ENCODE measurements at places on chromosomes 5 and 9.
A peak's percentile ranks its signal among the peaks of the same experiment; 100 is the strongest.

DNA sequence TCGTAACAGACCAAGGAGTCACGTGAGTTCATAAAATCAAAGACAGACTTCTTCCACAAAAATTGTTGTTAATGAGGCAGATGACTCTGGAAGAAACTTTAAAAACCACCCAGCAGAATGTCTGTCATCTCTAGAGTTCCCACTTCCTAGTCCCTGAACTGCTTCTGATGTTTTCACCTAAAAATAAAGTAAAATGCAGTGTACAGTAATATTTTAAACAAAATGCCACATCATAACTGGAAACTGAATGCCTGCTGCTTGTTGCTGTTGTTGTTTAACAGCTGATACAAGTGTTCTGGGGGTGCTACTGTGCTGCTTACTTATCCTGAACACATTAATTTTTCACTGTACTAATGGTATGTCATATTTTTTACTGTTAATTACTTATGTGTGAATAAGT, 577.2 kb downstream of the MTRR start:
- DNase-seq: no peak

GRCh38 chr9:129280236-129280622, 102.2 kb upstream of the IER5L start:
- DNase-seq: no peak

- no peak for DNase-seq
Observed at GRCh38 chr9:115914291-115914690, 239.3 kb upstream of the PAPPA start.

DNA sequence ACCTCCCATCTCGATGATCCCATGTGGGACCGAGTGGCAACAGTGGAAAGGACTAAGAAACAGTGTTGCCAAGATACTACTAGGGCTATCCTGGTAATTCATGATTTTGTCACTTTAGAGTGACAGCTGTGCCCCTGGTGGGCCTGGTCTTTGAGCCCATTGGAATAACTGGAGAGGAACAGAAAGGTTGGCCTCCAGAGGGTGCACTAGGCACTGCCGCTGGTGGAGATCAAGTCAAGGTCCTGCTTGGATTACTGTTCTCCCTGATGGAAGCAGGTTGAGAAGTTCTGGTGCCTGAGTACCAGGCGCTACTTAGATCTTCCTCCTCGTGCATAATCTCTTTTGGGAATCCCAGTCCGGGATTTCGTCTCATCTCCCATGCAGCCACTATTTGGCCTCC, 129.6 kb downstream of the SEC61B start:
- no peak for DNase-seq

GRCh38 chr5:179316982-179317381, 28.3 kb downstream of the ADAMTS2 start:
- no peak for DNase-seq

- DNase-seq: no peak
Observed at GRCh38 chr5:1317921-1318565, 23.2 kb upstream of the TERT start.

GRCh38 chr9:131950487-131950886, 129.2 kb downstream of the MED27 start:
- no peak for DNase-seq

- DNase-seq: no peak
Observed at GRCh38 chr5:171641891-171642290, 143.7 kb upstream of the SMIM23 start.

DNA sequence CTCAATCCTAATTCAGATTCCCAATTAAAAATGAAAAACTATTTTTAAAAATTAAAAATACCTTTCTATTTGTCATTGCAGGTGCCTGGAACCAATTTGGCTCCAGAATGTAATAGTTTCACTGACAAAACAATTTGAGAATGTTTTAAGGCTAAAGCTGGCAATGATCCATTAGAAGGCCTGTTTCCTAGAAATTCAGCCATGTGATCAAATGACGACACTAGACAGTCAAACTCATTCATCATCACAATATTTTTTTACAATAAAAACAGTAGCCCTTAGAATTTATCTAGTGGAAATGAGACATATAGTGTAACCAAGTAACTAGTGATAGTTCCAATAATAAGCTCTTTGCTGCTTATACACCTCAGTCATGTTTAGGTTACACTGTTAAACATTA, 75.4 kb upstream of the MAP3K1 start:
- no peak for DNase-seq

DNA sequence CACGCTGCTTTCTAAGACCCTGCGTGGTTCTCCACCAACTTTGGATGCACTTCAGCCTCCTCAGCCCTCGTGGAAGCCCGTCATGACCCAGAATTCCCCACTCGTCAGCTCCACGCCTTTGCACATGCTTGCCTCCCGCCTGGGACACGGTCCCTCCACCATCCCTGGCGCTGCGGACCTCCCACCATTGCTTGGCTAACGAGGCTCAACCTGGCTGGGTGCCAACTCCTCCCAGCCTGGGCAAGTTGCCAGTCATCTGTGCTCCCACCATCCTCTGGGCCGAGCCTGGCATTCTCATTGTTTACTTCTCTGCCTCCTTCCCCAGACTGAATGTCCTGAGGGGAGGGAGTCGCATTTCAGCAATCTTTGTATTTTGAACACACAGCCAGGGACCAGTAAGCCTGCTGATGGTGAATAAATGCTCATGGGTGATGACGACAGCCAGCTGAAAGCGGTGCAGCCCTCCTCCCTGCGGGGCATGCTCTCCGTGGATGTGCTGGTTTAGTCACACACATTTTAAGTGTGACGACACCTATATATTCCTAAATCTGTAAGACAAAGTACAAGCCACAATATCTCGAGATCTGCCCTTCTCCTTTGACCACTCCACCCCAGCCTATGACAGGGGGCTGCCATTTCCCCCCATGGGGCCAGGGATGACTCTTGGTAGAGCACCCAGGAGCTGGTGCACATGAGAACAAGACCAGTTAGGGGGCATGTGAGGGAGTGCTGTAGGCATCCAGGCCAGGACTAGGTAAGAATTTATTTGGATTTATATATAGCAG, 37.6 kb downstream of the ANKRD33B start:
- DNase-seq: peak; percentile 97

DNA sequence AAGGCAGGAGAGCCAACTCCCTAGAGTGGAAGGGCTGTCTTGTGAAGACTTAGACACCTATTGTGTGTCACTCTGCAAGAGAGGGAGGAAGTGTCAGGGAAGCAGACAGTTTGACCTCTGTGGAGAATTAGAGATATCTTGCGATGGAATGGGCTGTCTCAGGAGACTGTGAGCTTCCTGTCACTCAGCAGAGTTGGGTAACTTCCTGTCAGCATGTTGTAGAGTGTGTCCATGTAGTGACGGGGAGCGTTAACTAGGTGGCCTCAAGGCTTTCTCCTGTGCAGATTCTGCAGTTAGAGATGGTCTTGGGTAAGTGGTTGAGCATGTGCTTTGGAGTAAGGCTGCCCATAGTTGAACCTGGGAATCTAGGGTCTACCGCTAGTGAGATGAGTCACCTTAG, 136.5 kb downstream of the KIF4B start:
- no peak for DNase-seq

GRCh38 chr9:134758949-134759607, 117.5 kb downstream of the COL5A1 start:
- no peak for DNase-seq

DNA sequence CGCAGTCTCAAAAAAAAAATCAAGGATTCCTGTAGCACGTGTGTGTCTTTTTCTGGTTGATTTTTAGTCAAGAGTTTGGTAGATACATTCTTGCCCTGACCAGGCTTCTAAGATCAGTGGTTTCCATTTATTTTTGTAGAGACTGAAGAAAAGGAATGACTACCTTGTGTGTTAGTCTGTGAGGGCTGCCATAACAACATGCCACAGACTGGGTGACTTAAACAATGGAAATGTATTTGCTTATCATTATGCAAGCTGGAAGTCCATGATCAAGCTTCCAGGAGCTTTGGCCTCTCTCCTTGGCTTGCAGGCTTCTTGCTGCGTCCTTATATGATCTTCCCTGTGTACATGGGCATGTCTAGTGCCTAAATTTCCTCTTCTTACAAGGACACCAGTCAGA, 127.0 kb downstream of the CCDC192 start:
- no peak for DNase-seq

DNA sequence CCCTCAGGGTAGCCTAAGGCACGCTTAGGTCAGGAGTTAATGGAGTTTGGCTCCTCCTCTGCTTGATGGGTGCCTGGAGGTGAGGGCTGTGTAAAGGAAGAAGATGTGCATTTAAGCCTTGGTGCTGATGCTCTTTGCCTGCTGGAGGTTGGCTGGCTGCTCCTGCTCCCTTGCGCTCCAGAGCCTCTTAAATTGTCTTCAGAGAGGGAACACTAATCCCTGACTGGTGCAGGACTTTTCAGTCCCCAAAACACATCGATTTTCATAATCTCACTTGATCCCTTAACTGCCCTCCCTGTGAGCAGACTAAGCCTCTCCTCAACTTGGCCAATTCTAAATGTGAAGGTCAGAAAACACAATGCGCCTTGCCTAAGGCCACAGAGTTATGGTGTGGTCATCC, 16.2 kb upstream of the TCOF1 start:
- no peak for DNase-seq

GRCh38 chr5:132777209-132778069, at the start of gene SEPTIN8:
TSS of gene SEPTIN8 (minus strand) at chr5:132777239. CDS start at chr5:132777137, 102 bp downstream.
- peak; percentile 48 for DNase-seq

- no peak for DNase-seq
Observed at GRCh38 chr5:167767795-167768194, 523.6 kb upstream of the WWC1 start.

DNA sequence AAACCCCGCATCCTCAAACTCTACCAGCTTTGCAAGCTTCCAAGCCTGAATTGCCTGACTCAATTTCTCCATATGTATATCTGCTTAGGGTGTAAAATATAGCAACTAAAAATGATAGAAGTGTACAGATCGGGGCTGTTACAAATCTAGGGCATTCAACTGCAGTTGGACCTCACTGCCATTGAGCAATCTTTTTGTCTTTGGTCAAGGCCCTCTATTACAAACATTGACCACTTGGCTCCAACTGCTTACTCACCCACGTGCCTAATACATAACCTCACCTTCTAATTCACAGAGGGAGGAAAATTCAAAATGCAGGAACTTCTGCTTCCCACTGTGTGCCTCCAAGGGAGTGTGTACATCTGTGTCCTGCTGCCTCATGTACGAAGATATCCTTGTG, 10.0 kb downstream of the LRRC70 start:
- no peak for DNase-seq

DNA sequence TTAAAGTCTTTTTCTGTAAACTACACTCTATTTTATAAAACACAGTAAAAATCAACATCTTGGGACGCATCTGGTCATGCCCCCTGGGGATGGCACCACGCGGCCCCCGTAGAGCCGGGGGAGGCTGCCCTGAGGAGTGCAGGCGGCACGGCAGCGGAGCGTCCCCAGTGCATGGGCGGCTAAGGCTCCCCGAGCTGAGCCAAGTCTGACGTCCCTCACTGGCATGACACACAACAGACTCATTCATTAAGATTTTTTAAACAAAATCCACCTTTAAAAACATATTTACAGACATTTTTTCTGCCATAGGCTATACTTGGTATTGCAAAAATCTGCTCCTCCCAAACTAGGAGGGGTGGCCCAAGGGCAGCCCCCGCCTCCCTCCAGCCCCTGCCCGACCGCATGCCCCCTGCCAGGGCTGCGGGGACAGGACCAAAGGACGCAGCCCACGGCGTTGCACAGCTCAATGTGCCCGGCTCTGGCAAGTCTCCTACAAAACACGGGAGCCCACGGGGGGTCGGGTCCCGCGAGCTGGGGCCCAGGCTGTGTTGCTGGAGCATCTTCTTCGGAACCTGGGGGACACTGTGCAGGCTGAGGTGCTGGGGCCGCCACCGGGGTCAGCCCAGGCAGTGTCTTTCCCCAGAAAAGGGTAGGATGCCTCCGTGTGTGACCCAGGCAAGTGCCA, 11.8 kb upstream of the SEC16A start:
- DNase-seq: no peak

DNA sequence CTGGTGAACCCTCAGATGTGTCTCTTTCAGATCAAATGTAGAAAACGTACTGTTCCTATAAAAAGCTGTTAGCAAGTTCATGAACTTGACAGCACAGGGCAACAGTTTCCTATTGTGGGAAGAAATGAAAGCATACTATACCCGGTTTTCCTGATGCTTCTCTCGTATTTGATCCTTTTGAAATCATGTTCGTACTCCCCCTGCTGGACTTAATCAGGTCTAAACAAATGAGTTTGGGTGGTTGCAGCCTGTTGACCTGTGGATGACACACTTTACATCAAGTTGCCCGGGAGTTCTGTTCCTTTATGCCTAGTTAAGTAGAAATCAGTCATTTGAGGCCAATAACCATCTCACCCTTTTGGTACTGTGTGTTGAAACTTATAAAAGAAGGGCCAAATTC, 1992.3 kb downstream of the MAT2B start:
- DNase-seq: peak; percentile 14

DNA sequence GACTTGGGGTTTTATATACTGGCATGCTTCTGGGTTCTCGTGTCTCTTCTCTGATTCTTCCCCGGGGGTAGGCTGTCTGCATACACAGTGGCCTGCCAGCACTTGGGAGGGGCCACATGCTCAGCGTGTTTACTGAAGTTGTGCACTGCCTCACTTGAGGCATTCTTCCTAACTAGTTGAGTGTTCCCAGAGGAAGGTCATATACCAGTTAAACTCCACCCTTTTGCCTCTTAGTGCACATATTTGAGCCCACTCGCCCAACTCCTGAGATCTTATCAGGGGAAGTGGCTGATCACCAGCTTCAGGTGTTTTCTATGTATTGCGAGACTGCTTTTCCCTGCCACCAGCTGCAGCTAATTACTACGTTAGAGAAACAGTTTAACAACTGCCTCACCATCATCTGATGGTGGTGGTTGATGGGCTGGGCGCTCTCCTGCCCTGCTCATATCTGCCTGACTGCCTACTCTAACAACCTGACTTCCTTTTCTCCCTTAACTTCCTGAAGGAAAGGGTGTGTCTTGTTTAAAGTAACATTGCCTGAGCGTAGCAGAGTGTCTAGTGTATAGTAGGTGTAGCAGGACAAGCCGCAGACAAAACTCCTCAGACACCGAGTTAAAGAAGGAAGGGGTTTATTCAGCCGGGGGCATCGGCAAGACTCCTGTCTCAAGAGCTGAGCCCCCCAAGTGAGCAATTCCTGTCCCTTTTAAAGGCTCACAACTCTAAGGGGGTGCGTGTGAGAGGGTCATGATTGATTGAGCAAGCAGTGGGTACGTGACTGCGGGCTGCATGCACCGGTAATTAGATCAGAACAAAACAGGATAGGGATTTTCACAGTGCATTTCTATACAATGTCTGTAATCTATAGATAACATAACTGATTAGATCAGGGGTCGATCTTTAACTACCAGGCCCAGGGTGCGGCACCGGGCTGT, 60.1 kb upstream of the CLINT1 start:
- DNase-seq: peak; percentile 25

GRCh38 chr5:143106174-143106573, 297.3 kb downstream of the NR3C1 start:
- DNase-seq: peak; percentile 55

GRCh38 chr9:111236332-111236731, 93.7 kb downstream of the OR2K2 start:
- no peak for DNase-seq

- no peak for DNase-seq
Observed at GRCh38 chr5:171627936-171628632, 157.5 kb upstream of the SMIM23 start.

GRCh38 chr9:109072133-109072692, 47.5 kb downstream of the TMEM245 start:
- no peak for DNase-seq

Measured in epithelial cell of esophagus (primary cell).